ENCODE measurements at places on chromosomes 5 and 9. TPM values are rescaled to one million over a fixed set of nuclear protein-coding genes. Genes with fewer than 3 reads are reported as not detected.

FGD3 gene
- total RNA-seq: 20.8 TPM

SLC6A18 gene
- total RNA-seq: not detected

CFAP157 gene
- total RNA-seq: not detected

CD180 gene
- 2.3 TPM for total RNA-seq

STC2 gene
- 2.0 TPM for total RNA-seq

CAMK2A gene
- total RNA-seq: not detected

DENND1A gene
- 37.3 TPM for total RNA-seq

- no peaks in the 10 kb centered on the region for H3K4me1 ChIP-seq
- no peak overlapping the region for H3K4me3 ChIP-seq
- DNase-seq: no peak
- no peak overlapping the region for H3K27ac ChIP-seq
These were observed 46.4 kb upstream of the CHD1 start for GRCh38 chr5:98975223-98975622.

GRCh38 chr5:35902046-35902672, 36.3 kb downstream of the CAPSL start:
- no peak overlapping the region for H3K4me3 ChIP-seq
- H3K27me3 ChIP-seq: no peaks in the 10 kb centered on the region
- H3K36me3 ChIP-seq: no peaks in the 10 kb centered on the region
- H3K27ac ChIP-seq: no peak overlapping the region
- DNase-seq: no peak
- H3K4me1 ChIP-seq: no peaks in the 10 kb centered on the region

GRCh38 chr5:10689391-10690081, 71.5 kb downstream of the DAP start:
- no peaks in the 10 kb centered on the region for H3K27me3 ChIP-seq
- no peak overlapping the region for H3K4me3 ChIP-seq
- H3K27ac ChIP-seq: no peak overlapping the region
- peaks cover 5% of the 10 kb centered on the region for H3K36me3 ChIP-seq
- H3K4me1 ChIP-seq: no peaks in the 10 kb centered on the region
- no peak for DNase-seq

DNA sequence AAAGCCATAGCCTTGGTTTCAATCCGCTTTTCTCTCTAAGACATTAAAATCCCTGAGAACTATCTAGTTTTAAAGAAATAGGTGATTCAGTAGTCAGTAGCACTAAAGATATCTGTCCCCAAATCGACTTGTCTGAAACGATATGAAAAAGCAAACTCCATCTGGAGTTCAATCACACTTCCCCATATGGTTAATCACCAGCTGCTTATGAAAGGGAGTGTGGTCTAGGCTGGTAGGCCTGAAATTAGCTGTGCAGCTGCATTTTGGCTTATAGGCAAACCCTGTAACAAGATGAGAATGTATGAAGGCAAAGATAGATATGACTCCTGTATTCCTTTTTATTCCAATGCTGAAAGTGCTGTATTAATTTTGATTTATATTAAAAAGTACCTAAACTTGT, 65.9 kb downstream of the DMRTA1 start:
- no peak overlapping the region for H3K4me3 ChIP-seq
- H3K4me1 ChIP-seq: no peaks in the 10 kb centered on the region
- H3K36me3 ChIP-seq: no peaks in the 10 kb centered on the region
- no peak overlapping the region for H3K27ac ChIP-seq
- DNase-seq: no peak

- H3K4me1 ChIP-seq: peaks cover 10% of the 10 kb centered on the region
- no peaks in the 10 kb centered on the region for H3K27me3 ChIP-seq
- peaks cover 55% of the 10 kb centered on the region for H3K36me3 ChIP-seq
These were observed 11.0 kb downstream of the NELFB start for GRCh38 chr9:137266162-137266527.

DNA sequence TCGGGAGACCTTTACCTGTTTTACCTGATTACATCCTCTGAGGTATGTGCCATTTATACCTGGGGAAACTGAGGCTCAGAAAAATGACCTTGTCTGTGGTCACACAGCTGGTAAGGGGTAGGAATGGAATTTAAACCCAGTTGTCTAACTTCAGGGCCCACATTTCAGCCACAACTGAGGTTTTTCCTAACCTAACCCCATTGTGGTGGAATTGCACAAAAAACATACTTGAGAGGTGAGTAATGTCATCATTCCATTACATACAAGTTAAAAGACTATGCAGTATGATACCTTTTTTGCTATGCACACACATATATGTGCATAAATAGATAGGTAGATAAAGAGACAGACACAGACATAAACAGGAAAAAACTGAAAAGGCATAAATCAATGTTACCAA, 14.1 kb downstream of the FGF1 start:
- H3K36me3 ChIP-seq: no peaks in the 10 kb centered on the region
- no peaks in the 10 kb centered on the region for H3K4me1 ChIP-seq
- no peaks in the 10 kb centered on the region for H3K27me3 ChIP-seq
- DNase-seq: no peak
- no peak overlapping the region for H3K4me3 ChIP-seq

- peaks cover 11% of the 10 kb centered on the region for H3K4me1 ChIP-seq
- H3K27me3 ChIP-seq: no peaks in the 10 kb centered on the region
- H3K36me3 ChIP-seq: no peaks in the 10 kb centered on the region
These were observed 43.8 kb downstream of the ZNF618 start for GRCh38 chr9:113919871-113920270.

DNA sequence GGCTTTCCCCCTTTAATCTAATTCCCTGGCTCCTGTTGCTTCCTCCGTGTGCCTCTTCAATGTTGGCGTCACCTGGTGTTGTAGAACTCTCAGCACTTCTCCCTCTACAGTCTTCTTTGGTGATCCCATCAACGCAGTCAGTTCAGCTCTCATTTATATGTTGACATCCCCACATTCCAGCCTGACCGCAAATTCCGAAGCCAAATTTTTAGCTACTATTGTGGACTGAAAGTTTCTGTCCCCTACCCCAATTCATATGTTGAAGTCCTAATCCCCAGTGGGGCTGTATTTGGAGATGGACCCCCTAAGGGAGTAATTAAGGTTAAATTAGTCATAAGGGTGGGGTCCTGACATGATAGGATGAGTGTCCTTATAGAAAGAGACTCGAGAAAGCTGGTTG, 210.6 kb upstream of the ADAMTSL1 start:
- H3K27ac ChIP-seq: no peak overlapping the region
- H3K4me3 ChIP-seq: no peak overlapping the region
- no peaks in the 10 kb centered on the region for H3K4me1 ChIP-seq
- H3K27me3 ChIP-seq: no peaks in the 10 kb centered on the region
- no peaks in the 10 kb centered on the region for H3K36me3 ChIP-seq

GRCh38 chr9:136726631-136727191, 14.3 kb downstream of the DIPK1B start:
- H3K27ac ChIP-seq: no peak overlapping the region
- peaks cover 44% of the 10 kb centered on the region for H3K36me3 ChIP-seq
- H3K4me1 ChIP-seq: peaks cover 16% of the 10 kb centered on the region
- H3K4me3 ChIP-seq: peak overlapping the region; percentile 74
- H3K27me3 ChIP-seq: no peaks in the 10 kb centered on the region
- no peak for DNase-seq

DNA sequence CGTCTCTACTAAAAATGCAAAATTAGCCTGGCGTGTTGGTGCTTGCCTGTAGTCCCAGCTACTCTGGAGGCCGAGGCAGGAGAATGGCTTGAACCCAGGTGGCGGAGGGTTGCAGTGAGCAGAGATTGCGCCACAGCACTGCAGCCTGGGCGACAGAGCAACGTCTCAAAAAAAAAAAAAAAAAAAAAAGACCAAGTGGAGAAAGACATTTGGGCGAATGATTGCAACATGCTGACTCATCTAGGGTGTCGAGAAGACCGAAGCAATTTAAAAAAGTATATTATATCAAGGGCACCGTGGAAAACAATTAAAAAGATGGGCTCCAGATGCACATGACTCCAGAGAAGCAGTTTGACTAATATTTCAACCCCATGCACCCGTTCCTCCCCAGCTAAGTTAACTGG, 9.2 kb downstream of the KLF4 start:
- DNase-seq: no peak
- no peak overlapping the region for H3K27ac ChIP-seq
- no peaks in the 10 kb centered on the region for H3K4me1 ChIP-seq
- H3K27me3 ChIP-seq: no peaks in the 10 kb centered on the region
- H3K4me3 ChIP-seq: no peak overlapping the region
- H3K36me3 ChIP-seq: no peaks in the 10 kb centered on the region

DNA sequence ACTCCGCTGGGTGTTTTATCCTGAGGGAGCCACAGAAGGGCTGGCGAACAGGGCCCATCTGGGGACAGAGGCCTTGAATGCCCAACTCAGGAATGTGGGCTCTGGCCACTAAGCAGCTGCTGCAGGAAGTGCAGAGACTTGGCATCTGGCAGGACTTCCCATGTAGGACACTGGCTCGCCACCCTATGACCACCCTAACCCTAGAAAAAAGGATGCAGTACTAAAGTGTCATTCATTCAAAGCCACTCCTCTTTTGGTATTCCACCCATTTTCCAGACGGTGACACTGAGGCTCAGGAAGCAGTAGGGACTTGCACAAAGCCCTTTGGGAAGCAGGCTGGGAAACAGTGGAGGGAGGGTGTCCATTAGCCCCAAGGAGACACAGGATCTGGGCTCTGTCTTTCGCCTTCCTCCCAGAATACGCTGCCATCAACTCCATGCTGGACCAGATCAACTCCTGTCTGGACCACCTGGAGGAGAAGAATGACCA, 3.0 kb downstream of the BBLN start:
- no peak for DNase-seq
- no peak overlapping the region for H3K4me3 ChIP-seq
- H3K27ac ChIP-seq: no peak overlapping the region
- H3K4me1 ChIP-seq: no peaks in the 10 kb centered on the region

DNA sequence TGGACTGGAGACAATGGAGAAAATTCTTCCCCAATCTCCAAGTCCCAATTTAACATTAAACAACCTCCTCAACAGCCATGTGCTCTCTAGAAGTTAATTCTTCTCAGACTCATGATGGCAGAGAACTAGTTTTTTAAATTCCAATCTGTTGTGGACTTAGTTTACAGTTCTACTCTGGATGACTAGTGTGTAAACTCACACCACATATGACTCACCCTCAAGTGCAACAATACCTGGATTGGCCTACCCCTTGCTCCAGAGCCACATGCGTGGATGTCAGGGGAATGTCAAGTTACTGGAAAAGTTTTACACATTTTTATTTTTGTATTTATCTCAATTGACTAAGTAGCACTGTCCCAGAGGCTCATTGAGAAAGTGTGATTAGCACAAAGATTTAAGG, 136.0 kb upstream of the EFNA5 start:
- no peaks in the 10 kb centered on the region for H3K36me3 ChIP-seq
- no peaks in the 10 kb centered on the region for H3K4me1 ChIP-seq
- DNase-seq: no peak
- no peak overlapping the region for H3K4me3 ChIP-seq

DNA sequence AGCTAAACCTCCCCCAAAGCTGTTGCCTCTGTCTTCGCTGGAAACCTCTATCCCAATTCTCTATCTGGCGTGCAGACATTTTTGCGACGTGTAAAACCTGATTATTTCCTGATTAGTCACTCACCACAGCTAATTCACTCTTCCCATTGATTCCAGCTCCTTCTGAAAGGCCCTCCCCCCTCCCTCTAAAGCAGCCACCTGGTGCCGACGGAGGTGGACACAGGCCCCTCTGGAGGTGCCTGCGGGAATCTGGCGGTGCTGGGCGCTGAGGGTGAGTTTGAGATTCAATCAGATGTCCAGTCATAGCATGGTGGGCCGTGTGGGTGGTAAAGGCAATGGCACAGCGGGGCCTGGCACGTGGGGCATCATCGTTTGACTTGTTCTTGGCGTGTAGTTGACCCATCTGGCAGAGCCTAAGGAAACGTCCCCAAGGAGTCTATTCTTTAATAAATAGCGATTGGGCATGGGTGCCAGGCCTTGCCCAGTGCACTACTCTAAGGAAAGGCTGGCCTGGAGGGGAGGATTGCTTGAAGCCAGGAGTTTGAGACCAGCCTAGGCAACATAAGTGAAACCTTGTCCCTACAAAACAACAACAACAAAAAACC, 271.1 kb upstream of the MVB12B start:
- H3K4me1 ChIP-seq: no peaks in the 10 kb centered on the region
- H3K4me3 ChIP-seq: no peak overlapping the region
- DNase-seq: no peak

- no peak overlapping the region for H3K4me3 ChIP-seq
- H3K4me1 ChIP-seq: peaks cover 12% of the 10 kb centered on the region
- no peak for DNase-seq
- no peaks in the 10 kb centered on the region for H3K36me3 ChIP-seq
- no peaks in the 10 kb centered on the region for H3K27me3 ChIP-seq
These were observed 115.7 kb downstream of the SUSD1 start for GRCh38 chr9:112059145-112059965.

GRCh38 chr9:127014216-127014909, 99.8 kb downstream of the RALGPS1 start:
- H3K27me3 ChIP-seq: no peaks in the 10 kb centered on the region
- H3K4me3 ChIP-seq: no peak overlapping the region
- H3K27ac ChIP-seq: no peak overlapping the region
- H3K4me1 ChIP-seq: no peaks in the 10 kb centered on the region
- DNase-seq: no peak

GRCh38 chr9:74772121-74772520, 115.6 kb downstream of the TRPM6 start:
- DNase-seq: no peak
- no peaks in the 10 kb centered on the region for H3K4me1 ChIP-seq
- no peak overlapping the region for H3K4me3 ChIP-seq

- H3K27ac ChIP-seq: no peak overlapping the region
- H3K4me3 ChIP-seq: no peak overlapping the region
These were observed 47.3 kb upstream of the GALNT10 start for GRCh38 chr5:154143211-154143641.

Measured in ascending aorta (tissue), 2 donors.